NB4 (cell line): ENCODE measurements at places on chromosomes 4 and X.
A peak's percentile ranks its signal among the peaks of the same experiment; 100 is the strongest.

DNA sequence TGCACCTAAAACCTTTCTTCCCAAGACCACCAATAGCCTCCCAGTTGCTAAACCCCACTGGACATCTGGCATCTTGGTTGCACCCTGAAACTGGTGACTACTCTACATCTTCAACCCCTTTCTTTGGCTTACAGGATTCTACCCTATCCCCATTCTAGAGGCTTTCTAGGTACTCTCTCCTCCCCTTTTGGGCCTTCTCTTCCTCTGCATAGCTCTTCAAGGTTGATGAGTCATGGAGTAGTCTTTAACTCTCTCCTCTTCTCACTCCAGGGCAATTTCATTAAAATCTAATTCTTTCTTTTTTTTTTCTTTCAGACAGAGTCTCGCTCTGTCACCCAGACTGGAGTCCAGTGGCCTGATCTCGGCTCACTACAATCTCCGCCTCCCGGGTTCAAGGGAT lies 16.8 kb downstream of the APOO start:
- no peak for DNase-seq

DNA sequence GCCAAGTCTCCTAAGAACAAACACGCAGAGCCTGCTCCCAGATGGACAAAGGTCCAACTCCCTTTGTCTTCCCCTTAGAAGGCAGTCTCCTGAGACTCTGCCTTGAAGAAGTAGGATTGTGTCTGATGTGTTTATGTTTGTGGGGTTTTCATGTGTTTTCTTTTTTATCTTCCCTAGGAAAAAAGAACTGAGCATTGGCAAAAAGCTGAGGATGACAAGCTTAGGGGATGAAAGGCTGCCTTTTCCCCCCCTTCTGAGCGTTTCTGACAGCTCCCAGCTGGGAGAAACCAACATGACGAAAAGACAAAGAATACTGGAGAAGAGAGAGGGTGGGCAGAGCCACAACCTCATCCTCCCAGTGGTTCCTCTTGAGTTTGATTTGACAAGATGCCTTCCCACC lies 181.1 kb downstream of the EVC2 start:
- DNase-seq, result no peak

DNA sequence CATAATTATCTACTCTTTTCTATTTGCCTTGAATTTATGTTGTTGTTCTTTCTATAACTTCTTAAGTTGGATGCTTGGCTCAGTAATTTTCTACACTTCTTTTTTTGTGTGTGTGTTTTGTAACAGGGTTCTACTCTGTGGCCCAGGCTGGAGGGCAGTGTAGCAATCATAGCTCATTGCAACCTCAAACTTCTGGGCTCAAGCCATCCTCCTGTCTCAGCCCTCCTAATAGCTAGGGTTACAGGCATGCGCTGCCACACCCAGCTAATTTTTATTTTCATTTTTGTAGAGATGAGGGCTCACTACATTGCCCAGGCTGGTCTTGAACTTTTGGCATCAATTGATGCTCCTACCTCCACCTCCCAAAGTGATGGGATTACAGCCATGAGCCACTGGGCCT lies 20.7 kb upstream of the UCHL1 start:
- no peak for DNase-seq

DNA sequence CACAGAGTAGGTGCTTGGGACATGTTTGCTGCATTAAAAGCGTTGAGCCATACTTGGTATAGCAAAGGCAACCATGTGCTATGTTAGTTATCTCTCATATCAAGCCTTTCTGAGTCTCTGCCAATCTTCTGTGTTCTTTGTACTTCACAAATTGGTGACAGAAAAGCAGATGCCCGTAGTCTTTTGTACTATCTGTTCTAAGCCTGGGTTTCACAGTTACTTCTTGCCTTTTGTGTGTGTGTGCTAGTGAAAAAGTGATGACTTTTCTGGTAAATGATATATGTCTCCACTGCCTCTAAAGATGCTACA lies 16.1 kb upstream of the KLHL2 start:
- DNase-seq, result no peak

GRCh38 chrX:149630681-149631233 lies 835 bp downstream of the TMEM185A start:
- peak; percentile 40 for DNase-seq

- no peak for DNase-seq
These were observed 78.3 kb downstream of the CT47B1 start for GRCh38 chrX:120797188-120797851.

- no peak for DNase-seq
These were observed 98.6 kb downstream of the TBC1D19 start for GRCh38 chr4:26682436-26682835.

- no peak for DNase-seq
These were observed 427.3 kb upstream of the FAM241A start for GRCh38 chr4:111717921-111718320.
